ENCODE measurements at places on chromosomes 5 and 9.

DNA sequence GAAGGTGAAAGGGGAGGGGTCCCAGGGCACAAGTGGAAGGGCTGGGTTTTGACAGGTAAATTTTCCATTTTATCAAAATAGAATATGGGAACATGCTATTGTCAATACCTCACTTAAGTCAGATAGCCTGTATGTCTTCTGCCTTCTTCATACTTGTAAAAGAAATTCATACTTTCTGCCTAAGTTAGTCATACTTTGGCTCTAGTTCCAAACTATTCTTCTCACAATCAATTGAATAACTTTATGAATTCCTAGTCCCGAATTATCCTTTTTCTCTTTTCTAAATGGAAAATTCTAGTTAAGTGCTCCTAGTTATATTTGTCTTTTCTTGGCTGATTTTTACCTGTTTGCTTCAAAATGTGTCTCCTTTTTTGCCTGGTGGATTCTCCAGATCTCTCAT lies 271.4 kb downstream of the CSNK1G3 start:
- no peak for DNase-seq

- DNase-seq: no peak
These were observed 66.8 kb upstream of the MAP1B start for GRCh38 chr5:72040513-72040912.

DNA sequence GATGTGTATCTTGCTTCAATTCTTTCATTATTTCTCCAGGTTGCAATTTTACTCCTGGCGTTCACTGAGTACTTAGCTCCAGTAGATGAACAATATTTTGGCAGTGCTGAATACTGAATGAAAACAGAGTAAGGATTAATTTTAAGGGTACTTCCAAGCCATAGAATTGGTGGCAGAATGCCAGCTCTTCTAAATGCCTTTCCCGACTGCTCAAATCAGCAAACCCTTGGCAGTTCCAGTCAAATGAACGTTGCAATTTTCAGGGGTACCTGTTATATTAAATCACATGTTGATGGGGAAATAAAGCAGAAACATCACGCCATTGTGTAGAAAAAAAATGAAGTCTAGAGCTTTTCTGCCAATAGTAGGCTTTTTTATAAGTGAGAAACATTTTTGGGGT lies 282.4 kb upstream of the RPS23 start:
- no peak for DNase-seq

- DNase-seq: no peak
These were observed 15.4 kb downstream of the CEMIP2 start for GRCh38 chr9:71752928-71753327.

GRCh38 chr9:138063785-138064184 lies 186.2 kb downstream of the CACNA1B start:
- DNase-seq: no peak

GRCh38 chr9:12511726-12512125 lies 181.5 kb upstream of the TYRP1 start:
- DNase-seq: no peak

- DNase-seq: no peak
These were observed 260.3 kb upstream of the SEMA6A start for GRCh38 chr5:116834796-116835515.
